ENCODE measurements at places on chromosomes 5 and 9.

DNA sequence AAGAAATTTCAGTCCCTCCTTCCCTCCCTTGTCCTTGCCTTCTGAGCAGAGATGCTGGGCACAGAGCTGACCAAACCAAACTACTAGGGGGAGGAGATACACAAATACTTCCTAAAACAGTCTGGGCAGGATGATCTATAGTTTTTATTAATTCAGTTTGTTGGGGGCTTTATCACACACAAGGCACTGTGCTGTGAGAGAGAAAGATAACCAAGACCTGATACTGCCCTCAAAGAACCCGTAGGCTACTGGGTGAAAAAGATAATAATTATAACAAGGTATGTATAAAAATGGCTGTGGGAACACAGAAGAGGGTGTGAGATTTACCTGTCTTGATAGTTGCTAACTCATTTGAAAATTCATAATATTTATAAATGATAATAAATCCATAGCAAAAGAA is 354.7 kb downstream of the NDUFS4 start:
- DNase-seq = no peak

DNA sequence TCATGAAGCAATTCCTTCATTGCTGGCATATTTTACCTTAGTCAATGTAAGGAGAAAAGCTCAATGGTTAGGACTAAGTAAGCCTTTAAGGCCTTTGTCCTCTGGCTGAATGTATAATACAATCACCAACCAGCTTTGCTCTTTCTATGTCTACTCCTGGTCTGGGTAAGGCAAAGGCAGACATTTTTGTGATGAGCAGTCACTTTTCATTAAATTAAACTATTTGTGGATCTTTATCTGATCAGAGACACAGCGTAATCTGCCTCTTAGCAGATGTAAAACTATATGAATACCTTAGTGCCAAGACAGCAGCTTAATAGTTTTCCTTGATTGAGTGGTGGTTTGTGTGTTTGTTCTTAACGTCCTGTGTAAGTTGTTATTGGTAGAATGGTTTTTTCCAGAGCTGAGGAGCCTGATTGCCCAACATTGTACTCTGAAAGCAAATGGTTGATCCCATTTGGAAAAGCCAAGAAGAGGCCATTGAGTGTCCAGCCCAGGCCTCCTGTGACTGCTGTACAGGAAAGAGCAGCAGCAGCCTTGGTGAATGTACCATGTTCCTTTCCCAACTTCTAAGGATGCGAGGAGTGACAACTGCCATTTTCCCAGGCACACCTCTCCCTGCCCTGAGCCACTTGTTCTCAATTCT is 16.5 kb upstream of the CXXC5 start:
- DNase-seq = no peak

DNA sequence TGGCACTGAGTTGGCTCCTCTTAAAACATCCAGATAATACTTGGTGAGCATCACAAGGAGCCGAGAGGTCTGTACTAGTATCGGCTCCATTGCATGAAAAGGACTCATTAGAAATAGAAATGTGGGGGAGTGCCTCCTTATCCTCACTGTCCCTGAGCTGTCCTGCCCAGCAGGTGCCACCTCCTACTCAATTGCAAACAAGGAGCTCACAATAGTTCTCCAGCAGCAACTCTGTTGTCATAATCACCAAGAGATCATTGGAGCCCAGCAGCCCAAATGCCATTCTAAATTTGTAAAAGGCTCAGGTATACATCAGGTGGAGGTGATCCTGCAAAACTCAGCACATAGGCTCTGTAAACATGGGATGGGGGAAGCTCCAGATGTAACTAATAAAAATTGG is 99.1 kb downstream of the PLK2 start:
- no peak for DNase-seq

GRCh38 chr9:118269623-118270022 is 565.4 kb downstream of the TLR4 start:
- no peak for DNase-seq

- peak; percentile 51 for DNase-seq
Measured at GRCh38 chr9:137396227-137396626, 26.7 kb downstream of the EXD3 start.

All from MCF 10A (cell line).